ENCODE measurements at places on chromosomes 5 and 9. TPM values are rescaled to one million over a fixed set of nuclear protein-coding genes. Genes with fewer than 3 reads are reported as not detected.

Gene ROPN1L
- not detected for total RNA-seq

Gene PCDHB12
- total RNA-seq, result 0.18 TPM

Gene ABLIM3
- total RNA-seq, result 13.9 TPM

Gene SOX30
- not detected for total RNA-seq

GRCh38 chr5:4717446-4717845 is 422.7 kb upstream of the ADAMTS16 start:
- DNase-seq, result no peak

- DNase-seq, result no peak
These were observed 998 bp downstream of the SLC23A1 start for GRCh38 chr5:139381837-139382761.

GRCh38 chr5:4906786-4907185 is 233.3 kb upstream of the ADAMTS16 start:
- peak; percentile 13 for DNase-seq

DNA sequence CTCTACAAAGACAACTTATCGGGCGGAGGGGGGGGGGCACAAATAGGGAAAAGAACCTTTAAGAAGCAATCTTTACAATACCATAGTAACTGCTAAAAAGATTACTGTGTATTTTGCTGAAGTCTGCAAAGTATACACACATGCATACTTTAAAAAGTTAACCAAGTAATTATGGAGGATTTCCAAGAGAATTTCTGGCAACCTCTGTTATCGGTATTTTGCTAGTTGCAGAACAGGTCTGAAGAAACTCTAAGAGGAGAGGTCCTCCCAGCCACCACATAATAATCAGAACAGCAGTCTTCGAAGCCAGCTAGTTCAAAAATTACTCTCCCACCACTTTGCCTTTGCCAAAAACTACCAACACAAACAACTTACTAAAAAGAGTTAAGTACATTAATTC is 56.1 kb downstream of the UBAP2 start:
- peak; percentile 8 for DNase-seq

DNA sequence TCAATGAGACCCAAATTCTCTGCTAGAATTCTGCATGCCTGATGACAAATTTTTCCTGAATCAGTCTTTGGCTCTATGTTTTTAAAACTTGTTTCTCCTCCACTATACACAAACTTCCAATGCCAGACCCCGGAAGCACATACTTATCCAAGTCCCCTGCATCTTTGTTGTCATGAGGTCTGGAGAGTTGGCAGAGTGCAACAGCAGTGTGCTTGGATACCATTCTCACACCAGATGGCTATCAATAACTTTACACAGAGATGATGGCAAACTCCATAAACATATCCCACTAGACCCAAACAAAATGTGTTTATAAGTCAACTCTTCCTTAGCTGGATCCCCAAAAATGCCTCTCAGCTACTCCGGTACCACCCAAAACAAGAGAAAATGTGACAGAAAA is 337.7 kb upstream of the TRPC7 start:
- no peak for DNase-seq
